ENCODE measurements at places on chromosomes 11 and 22. TPM values are rescaled to one million over a fixed set of nuclear protein-coding genes. Genes with fewer than 3 reads are reported as not detected.

YPEL1 gene
- 25.2 TPM for total RNA-seq

- DNase-seq, result no peak
Measured at GRCh38 chr11:117076941-117077691, 21.1 kb downstream of the SIK3 start.

DNA sequence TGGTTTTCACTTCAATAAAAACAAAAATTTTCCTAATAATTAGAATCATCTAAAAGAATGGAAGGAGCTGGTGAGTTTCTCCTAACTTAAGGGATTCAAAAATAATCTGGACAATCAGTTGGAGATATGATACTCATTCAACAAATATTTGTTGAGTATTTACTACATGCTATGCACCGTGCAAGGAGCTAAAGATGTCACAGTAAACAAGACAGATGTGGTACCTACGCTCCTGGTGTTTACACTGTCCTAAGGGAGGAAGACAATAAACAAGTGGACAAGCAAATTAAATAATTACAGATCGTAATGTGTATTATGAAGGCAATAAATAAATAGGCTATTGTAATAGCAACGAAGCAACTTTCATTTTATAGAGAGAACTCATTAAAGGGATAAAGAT lies 9.9 kb upstream of the SPON1 start:
- no peak for DNase-seq

DNA sequence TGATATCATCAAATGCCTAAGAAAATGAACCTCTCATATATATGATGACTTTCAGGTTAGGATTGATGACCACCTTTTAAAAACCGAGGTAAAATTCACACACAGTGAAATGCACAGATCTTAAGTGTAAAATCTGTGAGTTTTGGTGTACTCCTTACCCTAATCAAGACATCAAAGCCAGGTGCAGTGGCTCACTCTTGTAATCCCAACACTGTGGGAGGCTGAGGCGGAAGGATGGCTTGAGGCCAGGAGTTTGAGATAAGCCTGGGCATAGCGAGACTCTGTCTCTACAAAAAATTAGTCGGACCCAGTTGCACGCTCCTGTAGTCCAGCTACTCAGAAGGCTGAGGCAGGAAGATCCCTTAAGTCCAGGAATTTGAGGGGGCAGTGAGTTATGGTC lies 140.4 kb downstream of the UVRAG start:
- no peak for DNase-seq

GRCh38 chr11:126350836-126351235 lies 4.7 kb upstream of the ST3GAL4 start:
- DNase-seq, result no peak

DNA sequence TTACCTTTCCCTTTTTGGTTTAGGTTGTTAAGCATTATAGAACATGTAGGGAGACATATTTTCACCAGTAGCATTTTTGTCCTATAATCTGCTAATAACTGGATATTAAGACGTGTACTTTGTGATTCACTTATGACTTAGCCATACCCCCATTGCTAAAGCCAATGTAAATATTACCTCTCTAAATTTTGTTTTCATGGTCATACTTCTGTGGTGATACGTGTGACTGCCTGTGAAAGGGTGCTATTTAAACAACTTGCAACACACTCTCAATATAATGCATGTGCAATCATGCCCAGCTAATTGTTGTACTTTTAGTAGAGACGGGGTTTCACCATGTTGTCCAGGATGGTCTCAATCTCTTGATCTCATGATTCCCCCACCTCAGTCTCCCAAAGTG lies 36.2 kb upstream of the PAK1 start:
- DNase-seq, result no peak

- no peak for DNase-seq
Measured at GRCh38 chr11:19027829-19028595, 32.5 kb downstream of the MRGPRX2 start.

MPZL2 gene
- 58.1 TPM for total RNA-seq
